LNCaP clone FGC (cell line): ENCODE measurements at places on chromosomes 4 and X.
A peak's percentile ranks its signal among the peaks of the same experiment; 100 is the strongest.

GRCh38 chr4:140133576-140133975 is 20.4 kb downstream of the MAML3 start:
- DNase-seq: no peak

- DNase-seq: no peak
Observed at GRCh38 chrX:154353172-154353843, 21.1 kb downstream of the FLNA start.

- DNase-seq: peak; percentile 38
Observed at GRCh38 chr4:97866821-97867556, 276.3 kb downstream of the STPG2 start.

DNA sequence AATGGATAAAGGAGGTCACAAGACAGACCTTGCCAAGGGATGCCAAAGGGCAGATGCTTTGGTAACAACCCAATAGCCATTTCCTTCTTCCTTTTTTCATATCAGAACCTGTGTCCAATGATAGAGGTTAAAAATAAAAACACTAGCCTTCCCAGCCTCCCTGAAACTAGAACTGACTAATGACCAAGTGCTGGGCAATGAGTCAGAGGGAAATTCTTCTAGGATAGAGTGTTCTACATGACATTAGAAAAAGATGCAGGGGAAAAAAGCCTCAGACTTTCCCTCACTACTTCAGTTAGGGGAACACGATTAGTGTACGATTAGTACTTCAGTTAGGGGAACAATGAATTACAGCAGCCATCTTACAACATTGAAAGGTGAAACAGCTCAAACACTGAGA is 29.3 kb upstream of the FAM47C start:
- DNase-seq: no peak

GRCh38 chr4:77347351-77347966 is 190.5 kb downstream of the CCNG2 start:
- DNase-seq: no peak

GRCh38 chr4:184273166-184274147 is 55.8 kb upstream of the ENPP6 start:
- DNase-seq: no peak

DNA sequence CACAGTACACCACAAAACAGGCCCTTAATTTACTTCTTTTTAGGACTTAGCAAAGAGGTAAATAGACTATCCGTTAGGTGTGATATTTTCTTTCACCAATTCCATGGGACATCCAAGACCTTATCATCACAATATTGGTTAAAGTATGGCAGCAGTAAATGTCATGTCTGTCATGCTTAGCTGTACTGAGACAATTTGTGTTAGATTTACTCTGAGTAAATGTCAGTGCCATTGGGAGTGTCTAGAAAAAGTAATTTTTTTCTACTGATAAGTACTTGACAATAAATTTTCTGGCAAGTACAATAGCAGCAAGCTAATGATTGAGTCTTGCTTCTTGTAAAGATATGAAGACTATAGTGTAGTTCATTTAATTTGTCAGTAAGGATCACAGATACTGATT is 756.1 kb downstream of the FAM133A start:
- no peak for DNase-seq

DNA sequence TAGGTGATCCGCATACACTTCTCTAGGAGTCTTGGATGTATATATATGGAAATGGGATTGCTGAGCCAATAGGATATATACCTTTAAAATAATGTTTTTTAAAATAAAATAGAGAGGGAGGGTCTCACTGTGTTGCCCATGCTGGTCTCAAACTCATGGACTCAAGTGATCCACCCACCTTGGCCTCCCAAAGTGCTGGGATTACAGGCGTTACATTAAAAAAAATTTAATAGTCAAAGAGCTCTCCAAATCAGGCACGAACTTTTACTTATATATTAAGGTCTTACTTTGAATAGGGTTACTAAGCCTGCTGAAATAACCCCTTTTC is 109.0 kb downstream of the GNL3L start:
- DNase-seq: no peak

- DNase-seq: no peak
Observed at GRCh38 chr4:161287678-161288352, 876.0 kb downstream of the FSTL5 start.

GRCh38 chr4:117249333-117249732 is 164.0 kb upstream of the TRAM1L1 start:
- DNase-seq: no peak

DNA sequence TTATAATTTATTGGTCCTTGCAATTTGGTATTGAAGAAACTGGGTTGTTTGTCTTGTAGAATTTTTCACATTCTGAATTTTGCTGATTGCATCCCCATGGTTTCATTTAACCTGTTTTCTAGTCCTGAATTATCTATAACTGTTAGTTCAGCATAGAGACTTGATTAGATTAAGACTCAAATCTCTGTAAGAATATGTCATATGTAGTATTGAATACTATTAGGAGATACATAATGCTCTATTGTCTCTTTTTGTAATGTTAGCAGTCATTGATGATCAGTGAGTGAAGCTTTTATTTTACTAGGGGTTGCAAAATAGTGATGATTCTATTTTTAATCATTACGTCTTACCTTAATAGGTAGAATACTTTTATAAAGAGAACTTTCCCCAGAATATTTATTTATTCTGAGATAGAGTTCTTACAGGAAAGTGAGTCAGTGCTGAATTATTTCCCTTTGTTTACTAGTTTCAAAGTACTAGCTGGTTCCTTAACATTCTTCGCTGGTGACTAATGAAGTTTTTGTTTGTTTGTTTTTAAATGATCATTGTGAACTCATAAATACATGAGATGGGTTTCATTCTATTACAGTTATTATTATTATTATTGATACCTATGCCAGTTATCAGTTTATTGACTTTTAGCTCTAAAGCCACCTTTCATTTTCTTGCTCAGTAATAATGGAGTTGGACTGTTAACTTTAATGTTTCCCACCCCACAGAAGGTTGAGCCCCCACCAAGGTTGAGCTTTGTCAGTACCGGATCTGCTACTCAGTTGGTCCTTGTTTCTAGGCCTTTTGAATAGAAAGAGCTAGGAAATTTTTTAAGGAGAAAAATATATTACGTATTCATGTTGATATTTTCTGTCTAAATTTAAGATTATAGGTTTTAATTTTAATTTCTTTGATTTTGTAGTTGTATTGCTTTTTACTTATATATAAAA is 102.3 kb downstream of the LARP1B start:
- DNase-seq: peak; percentile 50

DNA sequence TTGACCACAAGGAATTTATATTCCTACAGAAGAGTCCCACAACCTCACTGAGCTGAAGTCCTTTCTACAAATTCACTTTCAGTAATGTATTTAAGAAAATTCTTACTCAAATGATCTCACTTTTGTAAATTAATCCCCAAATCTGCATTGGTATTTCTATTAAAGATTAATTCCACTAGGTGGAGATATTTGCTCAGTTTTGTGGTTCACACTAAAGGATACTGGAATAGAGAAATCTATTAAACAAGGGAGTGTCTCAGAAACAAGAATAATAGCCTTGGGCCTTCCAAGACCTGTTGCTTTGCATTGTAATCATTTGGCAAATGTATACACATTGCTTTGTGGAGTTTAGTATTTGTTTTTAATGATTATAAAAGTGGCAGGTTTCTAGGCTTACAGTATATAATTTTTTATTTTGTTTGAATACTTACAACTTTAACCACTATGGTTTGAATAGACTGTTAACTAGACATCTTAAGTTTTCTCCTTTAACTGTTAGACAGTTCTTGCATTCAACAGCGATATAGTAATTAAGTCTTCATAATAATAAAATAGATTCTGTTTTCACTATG is 25.9 kb downstream of the CFAP299 start:
- peak; percentile 10 for DNase-seq

DNA sequence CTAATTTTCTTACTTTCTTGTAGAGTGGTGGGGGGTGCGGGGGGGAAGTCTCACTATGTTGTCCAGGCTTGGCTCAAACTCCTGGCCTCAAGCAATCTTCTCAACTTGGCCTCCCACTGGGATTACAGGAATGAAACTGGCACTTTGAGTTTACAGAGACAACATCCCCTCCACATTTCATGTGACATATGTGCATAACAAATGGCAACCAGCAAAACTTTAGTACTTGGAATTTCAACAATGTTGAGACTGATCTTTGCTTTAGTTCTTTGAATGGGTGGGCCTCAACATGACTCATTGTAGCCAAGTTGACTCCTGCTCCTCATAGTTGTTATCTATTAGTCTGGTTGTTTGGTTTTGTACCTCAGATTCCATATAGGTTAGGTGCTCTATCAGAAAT is 11.4 kb upstream of the FMR1 start:
- DNase-seq: no peak

- no peak for DNase-seq
Observed at GRCh38 chr4:101818362-101818761, 27.8 kb downstream of the BANK1 start.

DNA sequence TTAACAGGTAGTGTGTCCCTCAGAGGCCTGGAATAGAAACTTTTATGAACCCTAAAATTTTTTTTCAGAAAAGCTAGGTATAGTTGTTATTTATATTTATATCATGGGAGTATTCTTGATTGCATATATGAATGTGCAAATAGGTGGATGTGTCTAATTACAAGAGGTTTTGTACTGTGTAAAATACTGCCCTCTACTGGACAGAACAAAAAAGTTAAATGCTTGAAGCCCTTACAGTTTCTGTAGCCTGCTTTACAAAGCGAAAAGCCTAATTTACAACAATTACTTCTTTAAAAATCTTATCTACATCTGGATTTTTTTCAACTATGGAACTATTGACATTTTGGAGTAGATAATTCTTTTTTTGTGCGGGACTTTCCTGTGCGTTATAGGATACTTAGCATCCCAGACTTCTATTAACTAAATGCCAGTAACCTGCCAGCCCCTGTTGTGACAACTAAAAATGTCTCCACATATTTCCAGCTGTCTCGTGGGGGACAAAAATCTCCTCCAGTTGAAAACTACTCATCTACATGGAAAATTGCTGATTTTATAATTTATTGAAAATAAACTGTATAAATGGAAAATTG is 35.1 kb downstream of the ENPEP start:
- peak; percentile 38 for DNase-seq

GRCh38 chr4:49032440-49033161 is 46.5 kb downstream of the CWH43 start:
- peak; percentile 10 for DNase-seq

- no peak for DNase-seq
Observed at GRCh38 chr4:140695483-140695882, 60.7 kb downstream of the TBC1D9 start.

- no peak for DNase-seq
Observed at GRCh38 chr4:185881430-185881829, 69.4 kb upstream of the SORBS2 start.

DNA sequence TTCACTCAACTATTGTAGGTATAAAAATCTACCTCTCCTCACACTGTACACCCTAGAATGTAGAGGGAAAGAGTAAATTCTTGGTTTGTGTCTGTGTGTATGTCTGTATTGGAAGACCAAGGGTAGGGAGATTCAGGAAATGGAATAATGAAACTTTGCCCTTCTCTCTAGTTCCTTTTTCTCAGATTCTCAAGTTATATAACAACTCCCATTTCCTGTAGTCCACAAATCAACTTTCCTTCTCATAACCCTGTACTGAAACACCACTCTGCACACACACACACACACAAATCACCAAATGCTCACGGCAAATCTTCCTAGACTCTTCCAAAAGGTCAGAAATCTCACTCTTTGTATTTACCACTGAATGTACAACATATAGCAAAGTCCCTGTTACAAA is 824.5 kb upstream of the DIAPH2 start:
- no peak for DNase-seq

- no peak for DNase-seq
Observed at GRCh38 chrX:96824166-96824565, 59.5 kb upstream of the RPA4 start.

DNA sequence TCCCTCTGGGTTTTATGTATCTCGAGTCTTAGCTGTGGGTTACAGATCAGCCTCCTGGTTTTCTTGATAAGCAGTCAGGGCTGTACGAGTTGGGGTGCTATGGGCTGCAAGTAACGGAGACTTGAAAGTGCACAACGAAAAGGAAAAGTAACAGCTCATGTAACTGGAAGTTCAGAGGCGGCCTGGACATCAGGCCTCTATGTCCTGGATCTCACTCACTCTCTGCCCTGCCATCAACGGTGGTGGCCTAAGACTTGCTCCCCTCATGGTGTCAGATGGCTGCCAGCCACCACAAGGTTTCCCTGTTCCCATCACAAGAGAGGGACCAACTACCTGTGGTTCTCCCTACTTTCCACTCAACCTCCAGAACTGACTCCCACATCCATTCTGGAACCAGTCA is 4.8 kb downstream of the PPP2R2C start:
- no peak for DNase-seq

DNA sequence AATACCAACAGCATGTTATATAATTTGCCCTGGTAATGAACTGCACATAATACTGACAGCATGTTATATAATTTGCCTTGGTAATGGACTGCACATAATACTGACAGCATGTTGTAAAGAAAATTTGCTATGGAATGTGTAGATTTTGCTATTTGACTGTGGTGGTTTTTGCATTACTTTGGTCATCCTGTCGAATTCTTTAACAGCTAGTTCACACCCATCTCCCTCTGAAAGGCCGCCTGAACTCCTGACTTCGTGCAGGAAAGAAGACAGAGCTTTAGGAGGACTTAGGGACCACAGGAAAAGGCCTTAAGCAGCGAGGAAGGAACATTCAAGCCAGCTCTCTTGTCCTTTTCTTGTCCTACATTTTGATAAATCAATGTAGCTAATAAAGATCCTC is 45.2 kb upstream of the DCLK2 start:
- DNase-seq: no peak

GRCh38 chrX:70592091-70592490 is 147.5 kb downstream of the DLG3 start:
- no peak for DNase-seq

DNA sequence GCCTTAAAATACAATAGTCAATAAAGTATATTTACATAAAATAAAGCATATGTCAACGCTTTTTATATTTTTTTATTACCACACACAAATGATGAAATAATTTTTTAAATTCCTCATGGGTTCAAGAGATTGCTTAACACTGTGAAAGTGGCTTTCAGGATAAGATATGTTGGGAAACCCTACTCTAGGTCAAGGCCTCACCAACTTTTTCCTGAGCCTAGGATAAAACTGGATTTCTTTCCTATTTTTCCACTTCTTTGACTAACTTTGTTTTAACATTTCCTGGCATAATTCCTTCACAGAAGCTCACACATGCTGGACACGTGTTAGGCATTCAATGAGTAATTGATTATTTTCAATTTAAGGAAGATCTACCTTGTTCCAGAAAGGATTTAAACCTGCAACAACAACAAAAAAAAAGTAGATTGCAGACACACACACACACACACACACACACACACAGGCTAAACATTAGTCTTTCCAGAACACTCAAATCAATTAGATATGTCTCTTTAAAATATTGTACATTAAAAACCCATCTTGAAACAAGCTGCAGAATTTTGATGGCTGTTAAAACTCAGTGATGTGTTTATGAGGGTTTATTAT is 9.1 kb downstream of the KLB start:
- no peak for DNase-seq

- DNase-seq: no peak
Observed at GRCh38 chrX:267771-268261, 13.4 kb upstream of the PLCXD1 start.

GRCh38 chr4:156961196-156962057 is 10.2 kb downstream of the PDGFC start:
- DNase-seq: no peak

GRCh38 chr4:105119356-105119755 is 27.3 kb upstream of the TET2 start:
- no peak for DNase-seq
